ENCODE measurements at places on chromosomes 7 and 10. TPM values are rescaled to one million over a fixed set of nuclear protein-coding genes. Genes with fewer than 3 reads are reported as not detected.

- H3K36me3 ChIP-seq: no peaks in the 10 kb centered on the region
- no peak for DNase-seq
- no peak overlapping the region for H3K27ac ChIP-seq
- no peaks in the 10 kb centered on the region for H3K27me3 ChIP-seq
These were observed 86.3 kb downstream of the MRPL32 start for GRCh38 chr7:43018446-43018845.

GRCh38 chr10:104981995-104982394, 340.9 kb downstream of the SORCS3 start:
- no peaks in the 10 kb centered on the region for H3K27me3 ChIP-seq
- DNase-seq: no peak
- H3K27ac ChIP-seq: no peak overlapping the region
- no peak overlapping the region for H3K4me3 ChIP-seq
- no peaks in the 10 kb centered on the region for H3K4me1 ChIP-seq

DNA sequence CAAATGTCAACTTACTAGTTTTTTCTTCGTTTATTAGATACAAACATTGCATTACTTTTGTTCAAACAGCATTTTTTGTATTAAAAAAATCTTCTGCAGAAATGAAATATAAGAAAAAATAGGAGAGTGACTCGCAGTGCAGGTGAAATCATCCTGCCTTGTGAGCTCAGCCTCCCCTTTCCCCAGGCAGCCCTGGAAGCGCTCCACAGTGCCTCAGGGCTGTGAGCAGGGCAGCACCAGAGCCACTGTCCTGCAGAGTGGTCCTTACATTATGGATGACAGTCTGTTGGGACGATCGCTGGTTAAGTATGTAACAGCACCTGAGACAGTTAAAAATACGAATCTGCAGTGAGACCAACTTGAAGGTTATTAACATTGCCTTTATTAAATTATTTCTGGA, 695.4 kb upstream of the POM121L12 start:
- H3K4me1 ChIP-seq: no peaks in the 10 kb centered on the region
- no peaks in the 10 kb centered on the region for H3K27me3 ChIP-seq
- no peak overlapping the region for H3K4me3 ChIP-seq
- DNase-seq: no peak
- H3K36me3 ChIP-seq: no peaks in the 10 kb centered on the region
- H3K27ac ChIP-seq: no peak overlapping the region

DNA sequence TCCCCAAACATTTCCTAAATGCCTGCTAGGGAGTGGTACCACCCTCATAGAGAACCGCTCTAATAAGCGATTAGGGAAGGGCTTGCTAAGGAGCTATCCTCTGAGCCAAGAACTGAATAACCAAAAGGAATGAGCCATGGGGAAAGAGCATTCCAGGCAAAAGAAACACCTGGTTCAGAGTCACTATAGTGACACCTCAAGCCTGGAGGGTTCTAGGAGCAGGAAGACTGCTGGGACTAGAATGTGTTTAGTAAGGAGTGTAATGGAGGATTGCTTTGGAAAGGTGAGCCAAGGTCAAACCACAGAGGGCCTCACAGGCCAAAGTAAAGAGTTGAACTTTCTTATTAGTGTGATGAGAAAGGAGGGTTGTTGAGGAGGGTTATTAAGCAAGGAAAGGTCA, 38.7 kb upstream of the NRBF2 start:
- no peaks in the 10 kb centered on the region for H3K4me1 ChIP-seq
- H3K27me3 ChIP-seq: no peaks in the 10 kb centered on the region
- H3K4me3 ChIP-seq: no peak overlapping the region
- no peak overlapping the region for H3K27ac ChIP-seq
- DNase-seq: no peak

- no peaks in the 10 kb centered on the region for H3K27me3 ChIP-seq
- no peaks in the 10 kb centered on the region for H3K36me3 ChIP-seq
- H3K27ac ChIP-seq: no peak overlapping the region
- no peak overlapping the region for H3K4me3 ChIP-seq
These were observed 48.3 kb downstream of the COL17A1 start for GRCh38 chr10:104037261-104037951.

The C10orf143 gene
- total RNA-seq: 6.6 TPM

The OR2A1 gene
- not detected for total RNA-seq

The SLC26A5 gene
- 1.2 TPM for total RNA-seq

The PIP gene
- 0.47 TPM for total RNA-seq

Measured in kidney (tissue), 22 donors.